ENCODE measurements at places on chromosomes 6 and 20.

- DNase-seq, result no peak
These were observed 30.4 kb downstream of the KCNB1 start for GRCh38 chr20:49452011-49452482.

DNA sequence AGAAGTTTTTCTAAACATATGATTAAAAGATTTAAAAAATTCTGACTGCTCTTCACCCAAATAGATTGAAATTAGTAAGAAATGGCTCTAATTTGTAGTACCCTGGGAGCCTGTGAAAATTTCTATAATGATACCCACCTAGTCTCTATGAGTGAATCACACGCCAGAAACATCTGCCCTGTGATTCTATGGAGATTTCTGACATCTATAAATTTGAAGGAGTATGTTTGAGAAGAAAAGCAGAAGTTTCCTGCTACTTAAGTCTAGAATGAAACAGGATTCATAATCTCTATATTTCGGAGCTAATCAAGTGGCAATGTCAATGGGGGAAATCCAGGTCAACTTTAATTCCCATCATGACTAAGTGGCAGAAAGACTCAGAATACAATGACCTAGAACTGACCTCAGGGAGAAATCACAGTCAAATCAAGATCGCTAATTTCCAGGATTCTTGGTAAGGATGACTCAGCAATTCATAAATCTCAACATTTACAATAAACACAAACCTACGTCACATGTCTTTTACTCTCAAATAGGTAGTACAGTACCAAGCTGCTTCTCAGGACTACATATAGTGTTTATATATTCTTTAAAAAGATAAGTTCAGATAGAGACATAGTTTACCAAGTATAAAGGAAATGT lies 186.2 kb upstream of the TNFAIP3 start:
- DNase-seq, result peak; percentile 12

GRCh38 chr6:144362042-144363018 lies 77.2 kb downstream of the UTRN start:
- DNase-seq, result no peak

- DNase-seq, result no peak
These were observed 410.4 kb downstream of the MAFB start for GRCh38 chr20:40278673-40279072.

DNA sequence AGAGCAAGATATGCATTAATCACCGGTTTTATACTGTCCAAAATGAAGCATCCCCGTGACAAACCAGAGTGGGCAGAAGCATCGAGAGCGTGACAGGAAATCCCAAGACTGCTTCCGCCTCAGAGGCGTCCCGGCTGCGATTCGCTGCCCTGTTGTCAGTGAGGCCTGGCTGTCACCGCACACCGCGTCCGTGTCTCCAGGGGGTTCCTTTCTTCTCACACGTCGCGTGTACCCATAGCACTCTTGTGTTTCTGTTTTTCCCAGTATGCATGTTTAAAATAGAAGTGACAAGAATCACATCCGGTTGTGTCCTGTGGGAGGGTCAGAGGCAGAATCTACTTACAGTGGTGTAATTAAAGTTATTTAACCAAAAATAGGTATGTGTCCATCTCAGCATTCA lies 8.3 kb upstream of the ADRM1 start:
- DNase-seq, result no peak

- no peak for DNase-seq
These were observed 74.4 kb downstream of the ARHGAP18 start for GRCh38 chr6:129635396-129636130.

- DNase-seq, result no peak
These were observed 125.8 kb downstream of the DLL1 start for GRCh38 chr6:170165085-170165470.

GRCh38 chr6:156309017-156309416 lies 468.2 kb upstream of the ARID1B start:
- DNase-seq, result no peak

DNA sequence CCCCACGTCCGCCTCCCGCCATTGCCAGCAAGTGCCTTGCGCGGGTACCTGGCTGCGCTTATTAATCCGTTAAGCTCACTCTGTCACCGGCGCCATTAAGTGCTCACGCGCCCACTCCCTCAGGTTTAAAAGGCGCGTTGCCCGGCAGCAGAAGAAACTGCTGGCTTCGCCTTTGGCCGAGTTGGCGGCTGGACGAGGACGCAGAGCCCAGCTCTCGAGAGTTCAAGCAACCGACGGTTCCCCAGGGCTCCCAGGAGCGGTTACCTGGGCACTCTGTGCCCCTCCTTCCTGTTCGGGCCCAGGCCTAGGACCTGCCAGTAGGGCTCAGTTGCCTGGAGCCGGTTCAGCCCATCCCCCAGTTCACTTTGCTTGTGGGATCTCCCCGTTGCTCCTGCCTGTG lies at the start of gene GGTLC1:
GGTLC1 (minus strand) TSS at position 219 of the 400 bp plus-strand sequence. CDS start 2,168 bp downstream, outside the sequence.
- DNase-seq, result no peak

DNA sequence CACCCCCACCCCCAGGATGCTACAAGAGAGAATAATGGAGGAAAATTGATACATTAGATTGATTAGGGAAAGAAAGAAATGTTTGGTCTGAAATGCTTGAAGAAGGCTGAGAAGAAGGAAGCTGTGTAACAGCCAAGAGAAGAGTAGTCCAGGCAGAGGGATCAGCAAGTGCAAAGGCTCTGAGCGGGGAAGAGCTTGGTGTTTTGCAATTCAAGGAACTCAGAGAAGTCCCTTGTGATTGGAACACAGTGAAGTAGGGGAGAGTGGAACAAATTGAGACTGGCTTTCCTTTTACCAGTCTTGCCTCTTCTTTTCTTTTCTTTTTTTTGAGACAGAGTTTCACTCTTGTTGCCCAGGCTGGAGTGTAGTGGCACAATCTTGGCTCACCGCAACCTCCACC lies 76.6 kb upstream of the CHD6 start:
- no peak for DNase-seq

DNA sequence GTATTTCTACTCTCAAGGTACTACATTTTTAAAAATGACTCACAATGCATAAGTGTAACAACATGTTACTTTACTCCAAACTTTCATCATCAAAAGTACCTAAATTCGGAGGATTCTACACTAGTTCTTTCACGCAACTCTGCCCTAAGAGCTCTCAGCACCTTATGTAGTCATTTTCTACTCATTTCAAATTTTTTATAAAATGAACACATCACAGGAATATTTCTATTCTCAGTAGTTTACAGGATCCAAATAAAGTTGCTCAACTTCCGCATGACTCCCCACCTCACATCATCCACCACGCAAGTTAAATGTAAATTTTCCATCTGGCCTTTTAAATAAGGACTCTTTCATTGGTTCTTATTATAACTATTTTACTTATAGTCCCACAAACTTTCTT lies 344.9 kb upstream of the MANEA start:
- DNase-seq, result no peak

GRCh38 chr6:166010136-166010960 lies 157.3 kb downstream of the TBXT start:
- no peak for DNase-seq

- peak; percentile 72 for DNase-seq
These were observed 929 bp downstream of the CDH22 start for GRCh38 chr20:46307139-46307998.

DNA sequence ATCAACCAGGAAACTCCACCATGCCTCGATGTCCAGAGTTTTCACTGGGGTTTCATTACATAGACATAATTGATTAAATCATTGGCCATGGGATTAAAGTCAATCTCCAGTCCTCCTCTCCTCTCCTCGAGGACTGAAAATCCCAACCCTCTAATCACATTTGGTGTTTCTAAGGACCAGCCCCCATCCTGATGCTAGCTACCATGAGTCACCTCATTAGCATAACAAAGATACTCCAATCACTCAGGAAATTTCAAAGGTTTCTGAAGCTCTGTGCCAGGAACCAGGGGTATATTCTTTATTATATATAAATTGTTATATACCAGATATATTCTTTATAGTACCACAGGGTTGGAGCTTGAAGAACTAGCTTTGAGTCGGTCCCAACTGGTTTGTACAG lies 212.9 kb upstream of the PRND start:
- DNase-seq, result no peak

- DNase-seq, result no peak
These were observed at the start of gene CCDC170 for GRCh38 chr6:151493804-151494234. Gene CCDC170 (plus strand): TSS chr6:151494017. CDS start chr6:151494129, 112 bp downstream.

GRCh38 chr6:39476151-39476550 lies 153.6 kb upstream of the KCNK16 start:
- DNase-seq, result no peak

GRCh38 chr6:22146931-22147701 lies 149.7 kb downstream of the PRL start:
- no peak for DNase-seq
